Camera-type eye (tissue), 1 donor: ENCODE measurements at places on chromosomes 12 and 14. TPM values are rescaled to one million over a fixed set of nuclear protein-coding genes. Genes with fewer than 3 reads are reported as not detected.

SERPINA9 gene
- total RNA-seq: not detected

PAX9 gene
- total RNA-seq: 0.38 TPM

SLC25A47 gene
- total RNA-seq: 0.22 TPM

PTPRO gene
- total RNA-seq: 51.3 TPM

GPR135 gene
- 7.9 TPM for total RNA-seq

RNF212B gene
- not detected for total RNA-seq

TEX22 gene
- 1.6 TPM for total RNA-seq

RIMKLB gene
- total RNA-seq: 132 TPM

WSCD2 gene
- 7.5 TPM for total RNA-seq

KRT74 gene
- not detected for total RNA-seq

RXYLT1 gene
- 18.9 TPM for total RNA-seq
